Stimulated activated CD4-positive, alpha-beta T cell treated with anti-CD3 and anti-CD28 coated beads, Interleukin-1b, Interleukin-23, amount 100 ng/mL, for 1 hour (primary cell): ENCODE measurements at places on chromosomes 6 and 20.

GRCh38 chr6:85372188-85372914 is 77.5 kb upstream of the NT5E start:
- DNase-seq = no peak

GRCh38 chr6:136710877-136711552 is 81.3 kb downstream of the MAP3K5 start:
- no peak for DNase-seq

- DNase-seq = peak; percentile 10
These were observed 568 bp downstream of the PREP start for GRCh38 chr6:105402090-105402938.

DNA sequence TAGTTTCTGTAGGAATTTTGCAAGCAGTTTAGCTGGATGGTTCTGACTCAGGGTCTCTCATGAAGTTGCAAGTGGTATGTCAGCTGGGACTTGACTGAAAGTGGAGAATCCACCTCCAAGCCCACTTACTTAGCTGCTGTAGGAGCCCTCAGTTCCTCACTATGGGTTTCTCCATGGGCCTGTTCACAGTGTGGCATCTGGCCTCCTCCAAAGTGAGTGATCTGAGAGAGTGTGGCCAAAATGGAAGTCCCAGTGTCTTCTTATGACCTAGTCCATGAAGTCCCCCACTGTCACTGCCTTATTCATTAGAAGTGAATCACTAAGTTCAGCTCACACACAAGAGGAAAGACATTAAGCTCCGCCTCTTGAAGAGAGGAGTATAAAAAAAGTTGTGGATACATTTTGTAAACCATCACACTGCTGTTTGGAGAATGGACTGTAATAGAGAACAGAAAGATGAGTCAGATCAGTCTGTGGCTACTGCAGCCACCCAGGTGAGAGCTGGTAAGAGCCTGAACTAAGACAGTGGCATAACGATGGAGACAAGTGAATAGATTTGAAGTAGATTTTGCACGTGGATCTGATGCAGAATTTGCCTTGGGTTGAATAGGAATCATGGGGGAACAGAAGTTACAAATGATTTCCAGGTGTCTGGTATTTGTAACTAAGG is 4.9 kb upstream of the NELFCD start:
- no peak for DNase-seq

DNA sequence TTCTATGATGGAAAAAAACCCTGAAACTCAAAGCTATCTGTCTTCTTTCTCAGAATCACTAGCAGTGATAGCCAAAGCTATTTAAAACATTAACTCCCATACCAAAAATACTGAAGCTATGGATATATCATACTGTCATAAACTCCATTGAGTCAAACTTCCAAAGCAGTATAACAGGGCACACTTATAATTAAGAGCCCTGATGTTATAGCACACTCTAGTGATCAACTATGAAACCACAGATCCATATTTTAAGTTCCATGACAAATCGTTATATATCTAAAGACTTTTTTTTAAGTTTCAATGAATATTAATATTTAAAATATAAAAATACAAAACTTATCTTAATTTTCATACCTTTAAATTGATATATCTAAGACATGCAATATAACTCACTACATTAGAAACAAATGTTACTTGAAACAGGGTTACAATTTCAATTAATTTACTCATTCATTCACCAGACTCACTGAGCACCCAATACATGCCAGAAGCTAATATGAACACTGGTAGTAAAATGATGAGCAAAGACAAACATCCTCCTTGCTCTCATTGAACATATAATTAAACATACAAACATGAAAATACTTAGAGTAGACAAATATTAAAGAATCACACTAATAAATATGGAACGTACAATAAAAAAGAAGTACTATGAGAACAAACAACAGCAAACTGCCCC is 69.3 kb downstream of the IBTK start:
- DNase-seq = no peak

- DNase-seq = no peak
These were observed 310.0 kb upstream of the SPTLC3 start for GRCh38 chr20:12698817-12699216.

DNA sequence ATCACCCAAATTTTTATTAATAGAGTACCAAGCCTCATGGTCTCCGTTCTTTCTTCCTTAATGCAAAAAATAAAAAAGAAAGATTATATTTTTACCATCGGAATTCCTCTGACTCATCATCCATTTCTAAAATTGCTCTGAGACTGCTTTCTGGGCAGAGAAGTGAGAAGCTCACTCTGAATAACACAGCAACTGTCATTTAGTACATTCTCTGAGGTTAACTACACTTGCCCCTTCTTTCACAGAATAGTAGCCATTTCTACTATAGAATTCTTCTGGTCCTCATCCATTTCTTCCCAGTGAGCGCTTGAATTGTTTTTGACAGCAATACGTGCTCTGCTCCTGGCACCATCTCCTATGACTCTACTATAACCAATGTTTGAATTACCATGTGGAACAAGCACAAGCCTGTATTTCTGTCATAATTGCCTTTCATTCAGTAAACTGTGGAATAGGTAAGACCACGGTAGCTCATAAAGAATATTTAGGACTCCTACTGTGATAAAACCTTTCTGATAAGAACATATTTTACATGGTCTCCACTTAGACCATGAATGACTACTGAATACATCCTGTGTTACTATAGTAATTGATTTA is 435.5 kb upstream of the NRSN1 start:
- DNase-seq = no peak

GRCh38 chr20:12166053-12166717 is 248.5 kb downstream of the BTBD3 start:
- no peak for DNase-seq

DNA sequence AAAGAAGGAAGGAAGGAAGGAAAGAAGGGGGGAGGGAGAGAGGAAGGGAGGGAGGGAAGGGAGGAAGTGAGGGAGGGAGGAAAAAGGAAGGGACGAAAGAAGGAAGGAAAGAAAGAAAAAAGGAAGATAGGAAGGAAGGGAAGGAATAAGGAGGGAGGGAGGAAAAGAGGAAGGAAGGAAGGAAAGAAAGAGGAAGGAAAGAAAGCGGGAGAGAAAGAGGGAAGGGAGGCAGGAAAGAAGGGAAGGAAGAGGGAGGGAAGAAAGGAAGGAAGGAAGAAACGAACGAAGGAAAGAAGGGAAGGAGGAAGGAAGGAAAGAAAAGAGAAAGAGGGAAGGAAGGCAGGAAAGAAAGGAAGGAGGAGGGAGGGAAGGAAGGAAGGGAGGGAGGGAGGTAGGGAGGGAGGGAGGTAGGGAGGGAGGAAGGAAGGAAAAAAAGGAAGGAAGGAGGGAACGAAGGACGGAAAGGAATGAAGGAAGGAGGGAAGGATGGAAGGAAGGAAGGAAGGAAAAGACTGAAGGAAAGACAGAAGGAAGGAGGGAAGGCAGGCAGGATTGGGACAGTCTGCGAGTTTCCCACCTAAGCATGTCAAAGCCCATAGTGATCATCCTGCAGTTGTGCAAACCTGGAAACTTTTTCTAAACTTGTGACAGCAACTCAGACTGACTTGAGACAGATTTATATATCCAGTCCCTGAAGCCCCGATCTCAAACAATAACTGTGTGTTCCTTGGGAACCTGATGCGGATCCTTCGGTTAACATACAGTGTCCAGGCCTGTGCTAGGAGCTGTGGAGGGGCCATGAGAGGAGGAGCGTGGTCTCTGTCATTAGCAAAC is 59.8 kb upstream of the IYD start:
- DNase-seq = no peak

- DNase-seq = no peak
These were observed 253.5 kb downstream of the GJA1 start for GRCh38 chr6:121688974-121689373.
